Inflammatory macrophage (primary cell): ENCODE measurements at places on chromosomes 1 and 21.

DNA sequence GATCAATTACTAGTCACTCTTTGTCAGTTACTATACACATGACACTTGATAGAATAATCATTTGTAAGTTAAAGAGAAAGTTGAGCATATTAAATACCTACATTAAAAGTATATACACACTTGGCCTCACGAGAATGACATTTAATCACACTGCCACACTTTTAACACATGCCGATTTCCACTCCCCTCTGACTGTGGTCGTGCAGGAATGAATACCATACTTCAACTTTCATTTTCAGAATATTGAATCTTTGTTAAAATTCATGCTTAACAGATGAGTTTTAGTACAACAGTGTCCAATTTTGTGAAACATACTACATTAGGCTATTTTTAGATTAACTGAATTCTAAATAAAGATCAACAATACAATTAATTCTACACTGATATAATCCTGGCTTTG, 78.2 kb upstream of the SDC3 start:
- no peak for DNase-seq

GRCh38 chr21:44426663-44427191, 28.6 kb upstream of the LRRC3 start:
- no peak for DNase-seq

DNA sequence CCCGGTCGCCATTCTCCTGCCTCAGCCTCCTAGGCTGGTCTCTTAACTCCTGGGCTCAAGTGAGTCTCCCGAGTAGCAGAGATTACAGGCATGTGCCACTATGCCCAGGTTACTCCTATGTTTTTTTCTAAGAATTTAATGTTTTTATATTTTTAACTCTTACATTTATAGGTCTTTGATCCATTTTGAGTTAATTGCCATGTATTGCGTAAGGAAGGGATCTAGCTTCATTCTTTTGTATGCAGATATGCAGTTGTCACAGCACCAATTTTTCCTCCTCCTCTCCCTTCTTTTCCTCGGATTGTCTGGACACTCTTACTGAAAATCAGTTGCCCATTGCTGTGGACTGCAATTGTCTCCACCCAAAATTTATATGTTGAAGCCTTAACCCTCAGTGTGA, 11.5 kb downstream of the BTBD8 start:
- no peak for DNase-seq

- DNase-seq, result peak; percentile 75
Measured at GRCh38 chr21:33374450-33375096, 28.6 kb upstream of the IFNGR2 start.

DNA sequence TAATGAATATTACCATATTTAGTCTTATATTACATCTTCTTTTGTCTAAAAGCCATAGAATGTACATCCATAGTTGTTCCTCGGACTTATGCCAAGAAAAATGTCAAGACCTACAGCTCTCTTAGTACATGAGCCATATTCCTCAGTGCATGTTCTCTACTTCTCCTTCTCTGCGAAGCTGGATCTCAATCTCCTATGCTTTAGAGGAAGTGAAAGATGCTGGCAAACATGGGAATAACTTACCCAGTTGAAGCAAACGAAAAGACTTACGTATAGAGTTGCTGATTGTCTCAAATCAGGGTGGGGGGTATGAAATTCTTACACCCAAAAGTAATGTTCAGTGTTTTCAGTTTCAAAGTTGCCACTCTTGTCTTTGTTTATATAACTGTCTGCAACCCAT, 32.7 kb downstream of the OR13G1 start:
- DNase-seq, result peak; percentile 7

DNA sequence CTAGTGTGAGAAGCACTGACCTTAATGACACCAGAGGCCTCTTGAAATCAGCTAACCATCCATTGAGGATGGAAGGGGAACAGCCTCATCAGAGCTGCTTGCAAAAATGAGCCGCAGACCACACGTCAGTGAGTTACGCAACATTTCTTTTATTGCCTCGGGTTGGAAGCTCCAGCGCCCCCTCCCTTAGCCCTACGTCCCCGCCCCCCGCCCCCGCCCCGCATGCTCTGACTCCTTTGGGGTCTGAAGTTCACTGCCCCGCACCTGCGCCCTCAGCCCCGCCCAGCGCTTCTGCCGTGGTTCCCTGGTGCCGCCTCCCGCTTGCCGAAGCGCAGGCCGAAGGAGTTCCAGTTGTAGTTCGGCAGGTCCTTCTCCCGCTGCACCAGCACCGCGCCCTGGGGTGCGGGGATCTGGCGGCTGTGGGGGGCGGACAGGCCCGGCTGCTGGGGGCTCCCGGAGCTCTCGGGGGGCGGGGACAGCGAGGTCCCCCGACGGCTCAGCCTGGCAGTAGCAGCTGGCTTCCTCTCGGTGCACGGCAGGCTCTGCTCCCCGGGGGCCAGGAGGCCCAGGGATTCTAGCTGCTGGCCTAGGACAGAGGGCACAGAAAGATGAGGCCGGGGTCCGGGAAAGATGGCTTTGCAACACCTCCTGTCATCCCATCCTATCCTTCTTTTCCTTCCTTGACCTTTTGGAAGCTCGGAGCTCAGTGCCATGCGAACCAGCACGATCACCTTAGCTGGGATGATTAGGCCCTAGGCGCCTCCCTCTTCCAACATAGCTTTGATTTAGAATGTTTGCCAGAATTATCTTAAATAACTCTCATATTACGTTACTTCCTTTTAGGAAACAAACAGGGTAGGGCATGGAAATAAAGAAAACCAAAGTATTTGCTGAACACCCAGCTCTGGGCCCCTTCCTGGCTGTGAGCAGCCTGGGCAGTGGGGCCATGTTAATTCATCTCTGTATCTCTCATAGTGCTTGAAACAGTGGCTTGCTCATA, 5.8 kb downstream of the KISS1 start:
- DNase-seq, result peak; percentile 74

DNA sequence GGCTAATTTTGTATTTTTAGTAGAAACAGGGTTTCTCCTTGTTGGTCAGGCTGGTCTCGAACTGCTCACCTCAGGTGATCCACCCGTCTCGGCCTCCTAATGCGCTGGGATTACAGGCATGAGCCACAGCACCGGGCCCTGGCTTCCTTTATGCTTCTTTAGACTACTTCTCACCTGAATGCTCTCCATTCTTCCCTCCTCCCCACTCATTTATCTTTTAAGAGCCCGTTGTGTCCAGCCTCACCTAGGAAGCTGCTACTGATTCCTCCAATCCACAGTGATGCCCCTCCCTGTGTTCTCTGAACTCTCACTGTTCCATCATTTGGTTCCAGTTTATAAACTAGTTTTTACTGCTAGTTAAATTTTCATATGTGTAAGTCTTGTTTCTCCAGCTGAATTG, 44.9 kb upstream of the NR5A2 start:
- no peak for DNase-seq

DNA sequence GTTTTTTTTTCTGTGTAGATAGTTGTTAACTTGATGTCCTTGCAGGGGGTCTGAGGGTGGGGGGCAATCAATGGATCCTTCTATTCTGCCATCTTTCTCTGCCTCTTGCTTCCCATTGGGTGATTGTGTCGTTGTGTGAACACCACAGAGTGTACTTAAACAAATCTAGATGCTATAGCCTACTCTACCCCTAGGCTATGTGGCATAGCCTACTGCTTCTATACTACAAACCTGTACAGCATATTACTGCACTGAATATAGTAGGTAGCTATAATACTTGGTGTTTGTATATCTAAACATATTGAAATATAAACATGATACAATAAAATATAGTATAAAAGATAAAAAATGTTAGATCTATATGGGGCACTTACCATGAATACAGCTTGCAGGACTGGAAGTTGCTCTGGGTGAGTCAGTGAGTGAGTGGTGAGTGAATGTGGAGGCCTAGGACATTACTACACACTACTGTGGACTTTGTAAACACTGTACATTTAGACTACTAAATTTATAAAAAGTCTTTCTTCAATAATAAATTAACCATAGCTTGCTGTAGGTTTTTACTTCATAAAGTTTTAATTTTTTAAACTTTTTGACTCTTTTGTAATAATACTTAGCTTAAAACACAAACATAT, 105.4 kb downstream of the CENPF start:
- DNase-seq, result no peak

- DNase-seq, result no peak
Measured at GRCh38 chr1:186865857-186866256, 37.1 kb downstream of the PLA2G4A start.

DNA sequence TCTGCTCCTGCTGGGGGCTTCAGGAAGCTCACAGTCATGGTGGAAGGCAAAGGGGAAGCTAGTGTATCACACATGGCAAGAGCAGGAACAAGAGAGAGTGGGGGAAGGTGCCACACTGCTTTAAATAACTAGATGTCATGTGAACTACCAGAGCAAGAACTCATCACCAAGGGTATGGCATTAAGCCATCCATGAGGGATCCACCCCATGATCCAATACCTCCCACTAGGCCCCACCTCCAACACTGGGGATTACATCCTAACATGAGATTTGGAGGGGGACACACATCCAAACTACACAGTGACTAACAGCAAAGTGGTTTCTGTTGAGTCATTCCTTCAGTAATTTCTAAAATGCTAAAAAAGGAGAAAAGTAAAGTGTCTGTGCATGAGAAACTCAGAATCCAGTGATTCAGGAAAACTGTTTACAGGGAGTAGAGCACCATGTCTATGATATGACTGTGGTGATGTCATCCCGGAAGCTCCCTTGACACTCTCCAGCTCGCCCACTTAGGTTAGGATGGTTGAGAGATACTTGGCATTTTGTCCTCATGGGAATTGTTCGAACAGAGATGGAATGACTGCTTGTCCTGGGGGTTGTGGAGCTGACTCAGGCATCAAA, 50.3 kb downstream of the CHD1L start:
- peak; percentile 49 for DNase-seq

GRCh38 chr1:20280906-20281305, 9.8 kb upstream of the VWA5B1 start:
- no peak for DNase-seq

DNA sequence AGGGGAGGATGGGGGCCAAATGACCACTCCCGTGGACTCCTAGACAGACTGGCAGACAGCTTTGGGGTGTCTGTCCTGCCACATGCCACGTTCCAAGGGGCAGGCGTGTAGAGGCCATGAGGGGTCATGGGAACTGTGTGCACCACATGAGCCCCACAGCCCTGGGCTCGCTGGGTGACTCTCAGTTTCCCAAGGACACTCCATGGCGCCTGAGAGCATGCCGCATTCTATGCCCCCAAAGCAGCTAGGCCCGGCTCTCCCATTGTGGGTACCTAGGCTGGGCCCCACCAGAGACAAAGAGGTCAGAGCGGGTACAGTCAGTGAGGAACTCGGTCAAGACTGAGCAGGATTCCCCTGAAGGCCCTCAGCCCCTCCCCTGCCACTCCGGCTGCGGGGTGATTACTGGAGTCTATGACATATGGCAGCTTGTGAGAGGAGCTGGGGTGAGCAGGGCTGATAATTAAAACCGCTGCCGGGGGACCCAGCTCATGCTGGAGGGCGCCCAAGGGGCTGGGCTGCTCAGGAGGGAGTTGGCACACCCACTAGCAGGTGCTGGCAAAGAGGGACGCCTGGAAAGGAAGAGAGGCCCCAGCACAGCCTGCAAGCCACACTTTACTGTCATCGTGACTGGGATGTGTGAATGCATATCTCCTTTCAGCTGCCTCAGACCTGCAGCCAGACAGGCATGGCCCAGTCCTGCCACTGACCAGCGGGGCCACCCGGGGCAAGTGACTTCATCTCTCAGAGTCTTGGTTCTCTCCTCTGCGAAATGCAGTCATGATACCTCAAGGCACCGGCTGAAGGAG, 8.4 kb downstream of the LRP8 start:
- DNase-seq, result no peak

DNA sequence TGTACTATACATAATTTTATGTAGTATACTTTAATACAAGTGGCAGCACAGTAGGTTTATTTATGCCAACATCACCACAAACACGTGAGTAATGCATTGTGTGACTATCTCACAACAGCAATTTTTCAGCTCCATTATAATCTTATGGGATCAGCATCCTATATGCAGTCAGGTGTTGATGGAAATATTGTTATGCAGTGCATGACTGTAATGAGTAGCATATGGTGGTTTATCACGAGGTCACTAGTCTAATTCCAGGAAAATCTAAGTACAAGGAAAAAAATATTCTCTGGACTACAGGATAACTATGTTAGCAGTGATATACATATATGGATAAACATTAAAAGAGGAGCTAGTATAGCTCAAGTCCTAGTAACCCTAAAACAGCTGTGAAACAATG, 69.0 kb downstream of the ATP1B1 start:
- no peak for DNase-seq

DNA sequence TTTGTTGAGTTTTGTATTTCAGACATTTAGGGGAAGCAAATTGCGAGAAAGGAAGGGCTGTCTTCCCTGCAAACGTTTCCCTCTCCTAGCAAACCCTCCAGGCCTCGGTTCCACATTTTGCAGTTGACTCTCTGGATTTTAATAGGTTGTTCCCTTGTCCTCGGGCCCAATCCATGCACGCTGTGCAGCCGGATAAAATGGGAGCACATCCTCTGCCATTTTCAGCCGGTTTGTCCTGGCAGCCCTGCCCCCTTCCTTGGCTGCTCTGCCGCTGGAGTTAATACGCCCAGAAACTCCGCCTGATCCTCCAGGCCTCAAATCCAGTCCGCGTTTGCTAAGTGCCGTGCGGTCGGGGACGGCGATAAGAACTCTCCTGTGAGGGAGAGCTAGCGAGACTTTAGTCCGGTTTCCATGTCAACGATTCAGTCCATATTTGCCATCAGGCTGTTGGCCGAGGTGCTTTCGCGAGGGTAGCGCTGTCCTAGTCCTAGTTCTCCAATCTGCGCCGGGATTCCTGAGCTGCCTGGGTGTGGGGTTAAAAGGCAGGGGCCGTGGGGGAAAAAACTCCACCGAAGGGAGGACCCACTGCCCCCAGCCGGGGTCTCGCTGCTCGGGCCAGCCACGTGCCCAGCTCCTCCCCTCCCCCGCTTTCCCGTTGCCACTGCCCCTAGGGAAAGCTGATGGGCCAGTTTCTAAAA, 2.9 kb upstream of the ARID1A start:
- peak; percentile 96 for DNase-seq

GRCh38 chr1:33984906-33985565, 121.2 kb downstream of the HMGB4 start:
- DNase-seq, result no peak

DNA sequence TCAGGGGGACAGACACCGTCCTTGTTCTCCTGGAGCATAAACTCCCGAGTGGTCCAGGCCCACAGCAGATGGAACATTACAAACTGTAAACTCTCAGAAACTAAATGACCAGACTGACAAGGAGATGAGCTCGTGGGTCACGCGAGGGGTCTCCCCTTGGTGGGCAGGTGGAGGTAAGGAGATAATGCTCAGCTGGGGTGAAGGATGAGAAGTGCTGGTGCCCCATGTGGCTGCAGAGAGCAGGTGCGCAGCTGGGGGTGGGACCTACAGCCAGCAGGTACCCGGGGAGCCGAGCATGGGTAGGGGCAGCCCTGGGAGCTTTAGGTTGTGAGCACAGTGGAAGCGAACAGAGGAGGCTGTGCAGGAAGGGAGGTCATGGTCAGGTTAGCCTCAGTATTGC, 40.1 kb downstream of the AJAP1 start:
- no peak for DNase-seq
